Mononuclear cell (primary cell): ENCODE measurements at places on chromosomes 2 and 18. TPM values are rescaled to one million over a fixed set of nuclear protein-coding genes. Genes with fewer than 3 reads are reported as not detected.

The CHRNG gene
- not detected for total RNA-seq

The CD8B2 gene
- 0.73 TPM for total RNA-seq

The RRM2 gene
- 5.5 TPM for total RNA-seq

The RBM44 gene
- 3.5 TPM for total RNA-seq

The CHRNA1 gene
- 0.21 TPM for total RNA-seq

The NEU2 gene
- total RNA-seq = not detected

The BIN1 gene
- total RNA-seq = 43.9 TPM

The TUBA3E gene
- total RNA-seq = not detected

The COL5A2 gene
- 0.94 TPM for total RNA-seq

The LNPK gene
- total RNA-seq = 17.4 TPM

The LGALSL gene
- total RNA-seq = 11.6 TPM

The PROM2 gene
- 0.31 TPM for total RNA-seq

The SLC5A7 gene
- under 0.01 TPM for total RNA-seq

The POTEI gene
- total RNA-seq = under 0.01 TPM

The CNNM4 gene
- total RNA-seq = 5.5 TPM

The GCFC2 gene
- 16.7 TPM for total RNA-seq

The PRKAG3 gene
- not detected for total RNA-seq

The DNAH7 gene
- total RNA-seq = 0.10 TPM

The GAREM1 gene
- under 0.01 TPM for total RNA-seq

The ZNF513 gene
- total RNA-seq = 11.5 TPM

The MARCHF7 gene
- total RNA-seq = 143 TPM

The ANKRD29 gene
- 0.52 TPM for total RNA-seq

The NPAS2 gene
- 2.4 TPM for total RNA-seq

The FSHR gene
- total RNA-seq = not detected

The MROH2A gene
- not detected for total RNA-seq

The PSTPIP2 gene
- total RNA-seq = 27.9 TPM

The MFF gene
- 61.7 TPM for total RNA-seq

The KATNAL2 gene
- 0.42 TPM for total RNA-seq

The PLGLB1 gene
- total RNA-seq = 2.7 TPM

The ACYP2 gene
- 10.7 TPM for total RNA-seq

The POTEC gene
- not detected for total RNA-seq

The CCDC150 gene
- total RNA-seq = 1.3 TPM

The HOXD8 gene
- not detected for total RNA-seq

The CCBE1 gene
- total RNA-seq = under 0.01 TPM

The CACNB4 gene
- 0.84 TPM for total RNA-seq

The ITGB1BP1 gene
- 12.1 TPM for total RNA-seq

The FAM117B gene
- 31.1 TPM for total RNA-seq

The FSIP2 gene
- 0.10 TPM for total RNA-seq

The MOGAT1 gene
- not detected for total RNA-seq

The TSHZ1 gene
- total RNA-seq = 13.1 TPM

The NEMP2 gene
- total RNA-seq = 6.8 TPM

The CAPN14 gene
- 0.21 TPM for total RNA-seq

The CD207 gene
- total RNA-seq = 0.10 TPM

The CPS1 gene
- 0.42 TPM for total RNA-seq

The TUBB8B gene
- not detected for total RNA-seq

The GALNT13 gene
- 0.21 TPM for total RNA-seq

The STK36 gene
- 2.0 TPM for total RNA-seq

The GAL3ST2 gene
- 2.5 TPM for total RNA-seq
